ENCODE measurements at places on chromosomes 1 and 21. TPM values are rescaled to one million over a fixed set of nuclear protein-coding genes. Genes with fewer than 3 reads are reported as not detected.

- DNase-seq: no peak
Observed at GRCh38 chr1:232891656-232892317, 58.6 kb upstream of the NTPCR start.

DNA sequence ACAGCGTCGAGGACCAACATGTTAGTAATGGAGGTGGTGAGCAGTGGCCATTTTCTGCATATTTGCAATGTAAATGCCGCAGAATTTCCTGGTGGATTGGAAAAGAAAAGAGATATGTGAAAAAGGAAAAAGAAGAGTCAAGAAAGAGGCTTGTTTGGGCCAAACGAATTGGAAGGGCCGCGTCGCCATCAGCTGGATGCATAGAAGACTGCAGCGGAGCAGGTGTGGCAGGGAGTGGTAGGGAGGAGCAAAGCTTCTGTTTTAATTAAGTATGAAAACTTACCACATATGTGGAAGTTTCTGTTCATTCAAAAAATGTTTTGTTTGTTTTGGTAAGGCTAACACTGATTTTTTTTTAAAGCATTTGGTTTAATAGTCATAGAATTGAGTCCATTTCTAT is 690.7 kb downstream of the NCAM2 start:
- DNase-seq: no peak

- peak; percentile 38 for DNase-seq
Observed at GRCh38 chr1:44417351-44418021, 12.4 kb downstream of the RNF220 start.

DNA sequence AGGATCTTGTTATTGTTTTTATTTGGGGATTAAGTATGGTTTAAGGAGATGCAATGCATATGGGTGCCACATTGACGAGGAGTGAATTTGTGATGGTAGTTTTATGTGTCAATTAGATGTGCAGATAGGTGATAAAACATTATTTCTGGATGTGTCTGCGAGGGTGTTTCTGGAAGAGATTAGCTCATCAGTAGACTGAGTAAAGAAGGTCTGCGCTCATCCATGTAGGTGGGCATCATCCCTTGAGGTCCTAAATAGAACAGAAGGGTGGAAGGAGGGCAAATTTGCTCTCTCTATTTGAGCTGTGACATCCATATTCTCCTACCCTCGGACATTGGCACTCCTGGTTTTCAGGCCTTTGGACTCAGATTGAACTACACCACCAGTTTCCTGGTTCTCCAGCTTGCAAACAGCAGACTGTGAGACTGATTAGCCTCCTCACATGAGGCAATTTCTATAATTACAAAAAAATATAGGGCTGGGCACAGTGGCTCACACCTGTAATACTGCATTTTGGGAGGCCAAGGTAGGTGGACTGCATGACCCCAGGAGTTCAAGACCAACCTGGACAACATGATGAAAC is 118.2 kb upstream of the ZNF678 start:
- no peak for DNase-seq

- DNase-seq: no peak
Observed at GRCh38 chr1:5651964-5652821, 340.0 kb downstream of the NPHP4 start.

- no peak for DNase-seq
Observed at GRCh38 chr1:224387943-224388342, 31.3 kb downstream of the CNIH4 start.

DNA sequence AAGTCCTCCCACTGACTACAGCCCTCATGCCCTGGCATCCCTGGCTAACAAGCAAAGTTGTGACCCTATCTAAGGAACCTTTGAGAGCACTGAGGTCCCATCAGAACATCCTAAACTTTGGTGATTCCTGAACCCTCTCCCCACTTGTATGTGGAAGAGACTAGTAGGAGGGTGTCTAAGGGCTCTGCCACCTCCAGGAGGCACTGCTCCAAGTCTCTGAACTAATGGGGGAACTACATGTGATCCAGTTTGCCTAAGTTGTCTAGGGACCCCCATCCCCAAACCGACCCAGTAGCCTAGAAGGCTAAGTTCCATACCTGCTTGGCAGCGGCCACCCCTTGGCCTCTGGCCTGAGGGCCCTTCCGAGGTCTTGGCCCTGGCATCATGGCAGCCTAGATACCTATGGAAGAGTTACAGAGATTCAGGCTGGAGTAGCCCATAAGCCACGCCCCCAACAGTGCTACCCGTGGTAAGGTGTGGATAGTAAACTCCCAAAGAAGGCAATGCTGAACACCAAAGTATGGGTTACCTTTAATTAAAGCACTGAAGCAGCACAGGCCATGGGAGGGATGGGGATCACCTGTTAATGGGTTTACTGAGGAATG is 1.7 kb downstream of the CC2D1B start:
- no peak for DNase-seq

DNA sequence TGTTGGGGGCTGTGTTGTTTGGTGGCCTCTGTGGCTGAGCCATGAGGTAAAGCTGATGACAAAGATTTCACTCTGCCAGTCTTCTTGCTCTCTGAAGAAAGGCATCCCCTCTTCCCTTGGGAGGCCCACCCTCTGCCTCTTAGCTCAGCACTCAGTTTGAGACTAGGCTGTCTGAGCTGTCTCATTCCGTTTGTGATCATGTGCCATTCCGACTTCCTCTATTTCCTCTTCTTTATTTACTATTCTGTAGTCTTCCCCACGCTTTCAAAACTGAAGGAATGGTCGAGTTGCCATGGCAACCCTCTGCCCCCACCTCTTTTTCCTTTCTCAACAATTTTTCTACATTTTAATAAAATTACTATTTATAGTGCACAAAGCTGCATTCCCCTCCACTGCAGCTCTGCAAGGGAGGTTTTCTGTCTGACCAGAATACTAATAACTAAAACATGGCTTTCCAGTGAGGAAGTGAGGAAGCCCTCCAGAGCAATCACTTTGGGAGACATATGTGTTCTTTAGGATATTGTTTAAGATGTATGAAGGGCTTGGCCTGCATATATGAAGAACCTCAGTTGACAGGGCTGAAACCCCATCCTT is 30.8 kb downstream of the KCNA3 start:
- no peak for DNase-seq

DNA sequence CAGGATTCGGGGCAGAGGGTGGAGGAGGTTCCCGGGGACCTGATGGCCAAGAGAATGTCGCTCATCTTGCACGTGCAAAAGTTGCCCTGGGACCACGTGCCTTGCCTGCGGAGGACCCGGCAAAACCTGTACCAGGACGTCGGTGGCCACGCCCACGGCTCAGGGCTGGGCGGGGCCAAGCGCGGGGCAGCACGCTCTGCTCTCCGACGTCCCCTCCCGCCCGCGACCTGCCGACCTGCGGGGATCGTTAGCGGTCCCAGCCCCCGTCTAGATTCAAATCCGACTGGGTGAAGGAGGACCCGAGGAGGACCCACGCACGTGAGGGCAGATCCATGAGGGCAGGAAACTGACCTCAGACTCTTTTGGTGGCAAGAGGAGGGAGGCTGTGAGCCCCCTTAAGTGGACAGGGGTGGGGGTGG is at the start of gene C1orf167:
Gene C1orf167 (plus strand): TSS at position 206 of the 419 bp plus-strand sequence. CDS start 2,208 bp downstream, outside the sequence.
- DNase-seq: peak; percentile 17

The MOB3C gene
- 22.1 TPM for total RNA-seq

GRCh38 chr21:45618287-45618686 is 25.2 kb upstream of the PCBP3 start:
- DNase-seq: no peak

- DNase-seq: no peak
Observed at GRCh38 chr1:225747566-225747965, 30.1 kb upstream of the SRP9 start.

Measured in left cardiac atrium (tissue), 4 donors.